Right ventricle myocardium superior (tissue), 1 donor: ENCODE measurements at places on chromosomes 5 and 9. TPM values are rescaled to one million over a fixed set of nuclear protein-coding genes. Genes with fewer than 3 reads are reported as not detected.

Gene UGT3A1
- not detected for total RNA-seq

Gene C5orf46
- 2.0 TPM for total RNA-seq

Gene TNPO1
- 61.2 TPM for total RNA-seq

Gene PCDHB11
- total RNA-seq: 0.73 TPM

Gene CXCL14
- 1.3 TPM for total RNA-seq

Gene CD74
- total RNA-seq: 263 TPM

Gene SLC36A2
- total RNA-seq: 1.2 TPM

Gene ANKRD33B
- total RNA-seq: 2.9 TPM

Gene ADRA1B
- 1.5 TPM for total RNA-seq

Gene TDRD7
- total RNA-seq: 7.9 TPM

Gene SEMA5A
- 27.1 TPM for total RNA-seq

Gene INSYN2B
- total RNA-seq: 0.30 TPM

Gene CLIC3
- 2.7 TPM for total RNA-seq

Gene LCN2
- total RNA-seq: not detected

Gene ITGA2
- total RNA-seq: 0.97 TPM

Gene NXNL2
- not detected for total RNA-seq

Gene PRRC2B
- total RNA-seq: 124 TPM

Gene TEK
- 19.1 TPM for total RNA-seq

Gene WDR38
- total RNA-seq: not detected
